GM10248 (cell line): ENCODE measurements at places on chromosomes 4 and X.

- no peak for DNase-seq
Observed at GRCh38 chr4:15556511-15557092, 86.9 kb downstream of the CC2D2A start.

- peak; percentile 13 for DNase-seq
Observed at GRCh38 chrX:138745196-138745595, 33.7 kb upstream of the FGF13 start.

- DNase-seq: no peak
Observed at GRCh38 chr4:44462259-44462658, 13.7 kb upstream of the KCTD8 start.

- no peak for DNase-seq
Observed at GRCh38 chrX:77946571-77946970, 22.9 kb downstream of the PGAM4 start.

DNA sequence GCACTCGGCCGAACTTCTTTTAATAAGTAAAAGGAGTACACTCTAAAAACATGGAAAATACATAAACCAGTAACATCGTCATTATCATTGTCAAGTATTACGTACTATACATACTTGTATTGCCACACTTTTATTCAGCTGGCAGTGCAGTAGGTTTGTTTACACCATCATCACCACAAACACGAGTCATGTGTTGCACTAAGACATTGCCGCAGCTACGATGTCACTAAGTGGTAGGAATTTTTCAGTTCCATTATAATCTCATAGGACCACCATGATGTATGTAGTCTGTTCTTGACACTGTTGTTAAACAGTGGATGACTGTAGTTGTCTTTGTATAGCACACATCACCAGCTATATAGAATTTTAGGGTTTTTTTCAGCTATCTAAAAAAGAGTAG lies 48.0 kb upstream of the TMEM131L start:
- no peak for DNase-seq

GRCh38 chrX:53077207-53078197 lies 4.7 kb upstream of the TSPYL2 start:
- no peak for DNase-seq

DNA sequence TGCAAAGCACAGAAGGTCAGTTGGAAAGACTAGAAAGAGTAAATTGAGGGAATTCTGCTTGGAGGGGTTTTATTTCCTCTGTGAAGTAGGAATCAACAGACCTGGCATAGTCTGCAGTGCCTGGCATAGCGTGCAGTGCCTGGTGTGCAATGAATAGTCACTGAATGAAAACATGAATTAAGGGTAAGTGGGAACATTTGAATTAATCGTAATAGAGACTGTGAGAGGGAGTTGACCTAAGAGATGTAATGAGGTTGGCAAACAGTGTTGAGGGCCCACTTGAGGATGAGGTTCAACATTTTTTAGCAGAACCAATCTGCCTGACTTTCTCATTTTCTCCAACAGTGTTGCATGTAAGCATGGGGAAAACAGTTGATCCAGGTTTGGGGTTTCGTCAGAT lies 377.2 kb upstream of the FTHL17 start:
- no peak for DNase-seq

GRCh38 chrX:97070346-97070745 lies 186.6 kb downstream of the RPA4 start:
- DNase-seq: no peak

- no peak for DNase-seq
Observed at GRCh38 chr4:2081540-2081939, 22.4 kb downstream of the NAT8L start.

GRCh38 chr4:1113311-1114009 lies at the start of gene RNF212:
TSS of gene RNF212 (minus strand) at chr4:1113564. CDS start at chr4:1113464, 100 bp downstream.
- no peak for DNase-seq

DNA sequence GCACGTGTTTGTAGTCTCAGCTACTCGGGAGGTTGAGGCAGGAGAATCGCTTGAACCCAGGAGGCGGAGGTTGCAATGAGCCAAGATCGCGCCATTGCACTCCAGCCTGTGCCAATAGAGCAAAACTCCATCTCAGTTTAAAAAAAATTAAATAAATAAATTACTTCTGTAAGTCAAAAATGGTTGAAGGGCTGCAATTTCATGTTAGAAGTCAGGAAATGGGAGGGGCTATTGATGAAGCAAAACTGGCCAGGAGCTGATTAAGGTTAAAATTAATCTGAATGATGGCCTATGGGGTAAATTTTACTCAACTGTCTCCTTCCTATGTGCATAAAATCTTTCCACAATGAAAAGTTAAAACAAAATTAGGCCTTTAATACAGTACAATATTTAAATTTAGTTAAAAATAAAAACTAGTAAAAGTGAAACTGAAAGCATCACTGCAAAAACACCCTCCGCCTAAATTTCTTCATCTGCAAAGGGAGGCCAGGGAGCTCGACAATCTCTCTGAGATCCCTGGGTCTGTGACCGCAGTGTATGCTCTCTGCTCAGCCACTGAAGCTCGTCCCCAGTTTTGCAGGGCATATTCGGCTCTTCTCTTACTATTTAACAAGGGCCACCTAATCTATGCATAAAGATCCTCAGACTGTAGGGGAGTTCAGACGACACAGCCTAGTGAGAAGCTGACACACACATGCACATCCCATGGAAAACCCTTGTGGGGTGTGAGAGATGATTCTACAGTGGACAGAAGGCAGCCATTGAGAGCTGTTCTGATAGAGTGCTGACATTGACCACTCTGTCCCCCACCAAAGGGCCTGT lies 57.2 kb downstream of the IRF2 start:
- DNase-seq: peak; percentile 69

DNA sequence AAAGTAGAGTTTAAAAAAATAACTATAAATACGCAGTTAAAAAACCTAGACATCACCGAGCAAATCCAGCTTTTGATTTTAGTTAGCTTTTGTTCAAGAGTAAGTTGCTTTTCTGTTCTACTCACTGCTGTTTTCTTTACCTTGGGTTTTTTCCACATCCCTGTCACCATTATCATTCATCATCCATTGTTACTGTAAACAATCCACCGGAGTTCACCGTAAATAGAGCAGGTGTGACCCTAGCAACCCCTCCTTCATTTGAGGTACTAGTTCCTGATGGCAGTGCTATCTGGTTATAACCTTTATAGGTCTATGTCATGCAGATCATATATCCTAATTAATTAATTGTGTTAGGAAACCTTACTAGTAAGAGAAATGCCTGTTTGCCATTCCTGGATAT lies 43.0 kb upstream of the TEX13D start:
- no peak for DNase-seq

- no peak for DNase-seq
Observed at GRCh38 chr4:136369073-136369472, 1163.2 kb downstream of the PCDH18 start.

- peak; percentile 82 for DNase-seq
Observed at GRCh38 chrX:118495061-118495921, at the start of gene DOCK11. TSS of gene DOCK11 (plus strand) at chrX:118495815. CDS start at chrX:118495972, 157 bp downstream.

- peak; percentile 12 for DNase-seq
Observed at GRCh38 chr4:141497627-141498026, 138.8 kb upstream of the IL15 start.

- DNase-seq: no peak
Observed at GRCh38 chr4:79651456-79651855, 243.4 kb upstream of the GK2 start.

- DNase-seq: no peak
Observed at GRCh38 chr4:145566086-145566708, 53.0 kb upstream of the MMAA start.

GRCh38 chr4:123562994-123563750 lies 166.6 kb downstream of the SPRY1 start:
- DNase-seq: no peak

DNA sequence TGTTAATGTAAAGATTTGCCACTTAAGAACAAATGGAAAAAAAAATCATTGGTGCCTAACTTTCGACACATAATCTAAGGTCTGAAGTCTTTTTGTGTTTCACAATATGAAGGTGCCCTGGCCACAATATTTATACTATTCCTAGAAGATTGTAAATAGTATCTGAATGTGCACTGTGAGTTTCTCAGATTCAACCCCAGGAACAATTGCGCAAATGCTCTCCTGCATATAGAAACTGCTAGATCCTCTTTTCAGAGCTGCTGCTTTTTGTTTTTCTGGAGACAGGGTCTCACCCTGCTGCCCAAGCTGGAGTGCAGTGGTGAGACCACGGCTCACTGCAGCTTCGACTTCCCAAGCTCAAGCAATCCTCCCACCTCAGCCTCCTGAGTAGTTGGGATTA lies 480.1 kb upstream of the FTHL17 start:
- DNase-seq: no peak

DNA sequence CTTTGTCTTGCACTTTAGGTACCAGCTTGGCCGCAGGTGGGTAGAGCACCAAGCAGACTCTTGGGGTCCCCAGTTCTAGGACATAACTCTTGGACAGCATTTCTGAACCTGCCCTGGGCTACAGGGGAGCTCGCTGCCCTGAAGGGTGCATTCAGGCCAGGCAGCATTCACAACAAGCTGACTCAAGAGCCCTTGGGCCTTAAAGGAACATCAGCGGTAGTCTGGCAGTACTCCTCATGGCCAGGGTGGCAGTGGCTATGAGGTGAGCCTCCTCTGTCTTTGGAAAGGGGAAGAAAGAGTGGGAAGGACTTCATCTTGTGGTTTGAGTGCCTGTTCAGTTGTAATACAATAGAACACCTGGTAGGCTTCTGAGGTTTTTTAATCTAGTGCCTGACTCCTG lies 24.8 kb upstream of the SMARCA5 start:
- DNase-seq: no peak

- no peak for DNase-seq
Observed at GRCh38 chr4:52260514-52261210, 209.6 kb downstream of the SPATA18 start.

GRCh38 chrX:65873385-65873784 lies 166.5 kb downstream of the VSIG4 start:
- DNase-seq: no peak

DNA sequence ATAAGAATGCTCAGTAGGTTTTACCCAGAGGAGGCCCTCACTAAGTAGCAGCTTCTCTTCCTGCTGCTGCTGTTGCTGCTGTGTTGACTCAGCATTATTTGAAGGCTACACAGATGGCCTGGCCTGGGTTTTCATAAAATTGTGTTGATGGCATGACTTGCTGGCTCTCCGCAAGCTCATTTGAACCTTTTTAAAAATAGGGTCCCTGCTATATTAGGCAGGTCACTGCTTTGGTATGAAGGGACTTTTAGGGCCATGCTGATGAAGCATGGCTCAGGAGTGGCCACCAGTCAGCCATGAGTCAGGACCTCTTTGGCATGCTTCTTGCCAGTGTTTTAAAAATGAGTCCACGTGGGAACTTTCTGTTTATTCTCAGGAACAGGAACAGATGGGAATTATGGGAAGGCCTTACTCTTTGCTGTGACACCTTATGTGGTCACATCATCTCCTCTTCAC lies 128.7 kb downstream of the MID1IP1 start:
- DNase-seq: no peak

GRCh38 chrX:47560179-47560933 lies 649 bp upstream of the ARAF start:
- DNase-seq: no peak

DNA sequence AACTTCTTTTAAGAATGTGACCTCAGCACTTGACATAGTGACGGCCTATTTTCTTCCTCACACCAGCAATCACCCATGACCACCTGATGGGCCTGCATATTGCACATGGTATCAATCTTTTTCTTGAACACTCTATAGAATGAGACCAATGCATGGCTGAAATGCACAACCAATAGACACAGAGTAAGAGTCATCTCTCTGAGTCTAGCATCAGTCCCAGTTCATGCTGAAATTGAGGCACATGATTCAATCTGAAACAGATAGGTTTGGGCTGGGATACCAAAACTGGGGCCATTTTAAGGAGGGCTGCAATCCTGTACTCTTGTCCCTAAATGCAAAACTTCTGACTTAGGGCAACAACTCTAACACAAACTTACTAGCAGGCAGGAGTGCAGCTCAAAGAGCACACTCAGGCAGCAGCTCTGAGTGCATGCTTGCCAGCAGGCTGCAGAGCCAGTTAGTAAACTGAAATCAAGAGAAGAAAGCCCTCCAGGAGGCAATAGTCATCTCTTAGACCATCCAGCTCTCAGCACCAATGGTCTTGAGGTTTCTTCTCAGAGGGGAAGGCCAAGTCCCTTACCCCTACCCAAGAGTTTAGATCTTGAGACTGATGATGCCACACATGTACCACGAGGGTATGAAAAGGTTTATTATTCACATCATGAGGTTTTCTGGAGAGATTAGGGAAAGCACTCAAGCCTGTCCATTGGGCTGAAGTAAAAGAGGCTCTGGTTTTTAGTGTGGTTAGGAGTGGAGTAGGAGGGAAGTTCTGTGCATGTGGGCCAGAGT lies 24.7 kb upstream of the GPR101 start:
- DNase-seq: no peak

DNA sequence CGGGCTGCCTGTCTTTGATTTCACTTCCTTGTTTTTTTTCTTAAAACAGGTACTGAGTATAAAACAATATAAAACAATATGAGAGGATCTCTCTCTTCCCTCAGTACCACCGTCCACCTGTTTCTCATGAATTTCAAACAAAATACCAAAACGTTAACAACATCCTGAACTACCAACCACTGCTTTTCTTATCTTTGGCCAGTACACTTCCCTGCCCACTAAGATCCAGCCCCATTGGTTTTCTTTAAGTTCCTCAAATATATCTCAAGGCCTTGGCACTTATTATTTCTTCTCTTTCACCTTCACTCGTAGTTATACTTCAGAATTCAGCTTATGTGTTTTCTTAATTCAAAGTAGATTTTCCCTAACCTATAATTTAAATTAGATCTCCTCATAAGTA lies 370.2 kb upstream of the GRIA3 start:
- DNase-seq: no peak

DNA sequence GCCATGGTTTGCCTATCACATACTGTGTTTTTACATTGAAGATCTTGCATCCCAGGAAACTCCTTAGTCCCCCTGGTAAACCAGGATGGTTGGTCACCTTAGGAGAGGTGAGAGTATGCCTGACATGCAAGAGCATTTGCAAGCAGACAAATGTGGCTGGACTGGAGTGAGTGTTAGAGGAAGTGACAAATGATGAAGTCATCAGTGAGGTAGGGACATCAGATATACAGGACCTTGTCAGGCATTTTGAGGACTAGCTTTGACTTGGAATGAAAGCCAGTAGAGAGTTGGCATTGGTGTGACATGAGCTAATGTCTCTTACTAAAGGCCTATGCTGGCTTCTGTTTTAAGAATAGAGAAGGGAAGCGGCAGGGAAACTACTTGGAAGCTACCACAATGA lies 124.9 kb downstream of the FRMPD4 start:
- no peak for DNase-seq

DNA sequence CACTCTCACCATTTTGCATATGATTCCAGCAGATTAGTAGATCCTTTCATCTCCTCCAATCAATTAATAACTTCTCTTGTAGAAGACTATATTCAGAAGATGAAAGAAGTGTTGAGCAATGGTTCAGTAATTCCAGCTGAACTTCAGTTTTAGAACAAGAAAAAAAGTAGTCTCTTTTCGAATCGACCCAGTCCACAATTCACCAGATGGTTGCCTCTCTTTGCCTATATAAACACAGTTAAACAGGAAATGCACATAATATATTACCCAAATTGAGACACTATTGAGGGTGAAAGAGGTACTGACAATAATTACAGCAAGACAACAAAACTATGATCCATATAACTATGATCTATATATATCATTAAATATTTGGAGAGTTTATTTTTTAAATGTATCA lies 16.8 kb upstream of the FAM241A start:
- DNase-seq: no peak
